ENCODE measurements at places on chromosomes 6 and 20. TPM values are rescaled to one million over a fixed set of nuclear protein-coding genes. Genes with fewer than 3 reads are reported as not detected.

- no peak overlapping the region for H3K27ac ChIP-seq
- no peaks in the 10 kb centered on the region for H3K36me3 ChIP-seq
- H3K4me3 ChIP-seq: no peak overlapping the region
- H3K27me3 ChIP-seq: no peaks in the 10 kb centered on the region
- no peak for DNase-seq
These were observed 68.4 kb upstream of the ELOVL5 start for GRCh38 chr6:53417141-53417540.

DNA sequence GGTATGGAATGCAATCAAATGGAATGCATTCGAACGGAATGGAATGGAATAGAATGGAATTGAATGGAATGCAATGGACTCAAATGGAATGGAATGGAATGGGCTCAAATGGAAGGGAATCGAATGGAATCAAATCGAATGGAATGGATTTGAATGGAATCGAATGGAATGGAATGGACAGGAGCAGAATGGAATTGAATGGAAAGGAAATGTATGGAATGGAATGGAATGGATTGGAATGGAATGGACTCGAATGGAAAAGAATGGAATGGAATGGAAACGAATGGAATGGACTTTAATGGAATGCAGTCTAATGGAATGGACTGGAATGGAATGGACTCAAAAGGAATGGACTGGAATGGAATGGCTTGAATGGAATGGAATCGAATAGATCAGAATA, 18.3 kb upstream of the DEFB115 start:
- H3K27ac ChIP-seq: no peak overlapping the region
- no peaks in the 10 kb centered on the region for H3K27me3 ChIP-seq
- H3K4me1 ChIP-seq: no peaks in the 10 kb centered on the region
- H3K4me3 ChIP-seq: no peak overlapping the region
- no peak for DNase-seq

DNA sequence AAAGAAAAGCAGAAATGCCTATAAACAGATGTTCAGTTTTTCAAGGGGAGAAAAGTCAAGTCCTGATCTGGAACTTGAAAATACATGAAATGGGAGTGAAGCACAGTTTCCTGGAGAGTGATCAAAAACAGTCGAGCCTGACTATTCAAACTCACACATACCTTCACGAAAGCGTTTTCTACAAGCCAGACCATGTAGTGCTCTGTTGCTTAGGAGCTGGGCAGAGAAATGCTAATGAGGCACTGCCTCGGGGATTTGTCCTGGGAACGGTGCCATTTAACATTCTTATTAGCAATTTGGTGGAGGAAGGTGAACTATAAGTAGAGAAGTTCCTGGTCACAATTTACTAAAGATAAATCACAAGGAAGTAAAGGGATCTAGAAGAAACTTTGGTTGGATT, 5.9 kb downstream of the NHSL1 start:
- peaks cover 49% of the 10 kb centered on the region for H3K4me1 ChIP-seq
- no peaks in the 10 kb centered on the region for H3K36me3 ChIP-seq
- peak overlapping the region; percentile 45 for H3K27ac ChIP-seq
- H3K27me3 ChIP-seq: no peaks in the 10 kb centered on the region
- H3K4me3 ChIP-seq: peak overlapping the region; percentile 55

GRCh38 chr6:33313105-33313708, 671 bp downstream of the TAPBP start:
- peaks cover 10% of the 10 kb centered on the region for H3K27me3 ChIP-seq
- peak overlapping the region; percentile 94 for H3K4me3 ChIP-seq
- DNase-seq: peak; percentile 47
- H3K36me3 ChIP-seq: no peaks in the 10 kb centered on the region

DNA sequence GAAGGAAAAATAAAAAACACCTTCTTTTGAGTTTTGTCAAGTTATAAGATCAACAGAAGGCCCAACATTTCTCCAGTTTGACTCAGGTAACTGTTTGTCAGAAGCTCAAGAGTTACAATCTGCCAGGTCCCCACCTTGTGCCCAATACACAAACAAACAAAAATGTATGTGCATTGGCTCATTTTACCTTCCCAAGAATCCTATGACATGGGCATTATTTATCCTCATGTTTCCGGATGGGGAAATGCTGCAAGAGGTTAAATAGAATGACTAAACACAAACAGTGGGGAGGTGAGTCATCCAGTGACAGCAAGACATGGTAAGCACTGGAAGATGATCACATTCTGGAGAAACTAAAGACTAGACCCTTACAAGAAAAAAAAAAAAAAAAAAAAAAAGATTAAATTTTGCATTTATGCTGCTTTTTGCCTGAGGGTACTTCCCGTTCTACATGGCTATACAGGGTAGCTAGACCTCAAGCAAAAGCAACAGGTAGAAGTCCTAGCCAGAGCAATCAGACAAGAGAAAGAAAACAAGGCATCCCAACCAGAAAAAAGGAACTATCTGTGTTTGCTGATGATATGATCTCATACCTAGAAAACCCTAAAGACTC, 23.6 kb upstream of the ANKRD60 start:
- no peaks in the 10 kb centered on the region for H3K27me3 ChIP-seq
- H3K4me3 ChIP-seq: no peak overlapping the region
- H3K27ac ChIP-seq: no peak overlapping the region
- H3K4me1 ChIP-seq: no peaks in the 10 kb centered on the region
- DNase-seq: no peak
- no peaks in the 10 kb centered on the region for H3K36me3 ChIP-seq

GRCh38 chr6:3516092-3516491, 59.2 kb upstream of the SLC22A23 start:
- no peak for DNase-seq
- no peak overlapping the region for H3K4me3 ChIP-seq

DNA sequence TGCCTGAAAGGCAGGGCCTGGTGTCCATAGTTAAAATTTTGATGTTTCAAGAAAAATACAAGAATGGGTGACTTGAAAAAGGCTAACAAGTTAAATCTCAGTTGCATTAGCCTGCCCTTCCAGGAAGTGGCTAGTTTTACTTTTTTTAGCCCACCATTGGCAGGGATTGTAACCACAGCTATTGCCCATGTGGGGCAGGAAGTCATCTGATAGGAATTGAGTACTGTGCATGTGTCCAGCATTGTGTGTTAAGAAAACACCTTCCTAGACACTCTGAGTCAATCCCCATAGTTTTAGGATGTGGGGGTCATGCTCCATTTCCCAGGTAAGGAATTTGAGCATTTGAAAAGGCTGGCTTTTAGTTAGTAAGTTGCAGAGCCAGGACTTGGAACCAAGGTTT, 26.9 kb downstream of the LYRM2 start:
- H3K4me3 ChIP-seq: no peak overlapping the region
- DNase-seq: no peak
- no peak overlapping the region for H3K27ac ChIP-seq
- no peaks in the 10 kb centered on the region for H3K36me3 ChIP-seq

Gene CST5
- total RNA-seq: not detected

- peak overlapping the region; percentile 57 for H3K4me3 ChIP-seq
- no peaks in the 10 kb centered on the region for H3K36me3 ChIP-seq
- H3K27ac ChIP-seq: peak overlapping the region; percentile 97
- peaks cover 8% of the 10 kb centered on the region for H3K27me3 ChIP-seq
- DNase-seq: no peak
- H3K4me1 ChIP-seq: peaks cover 67% of the 10 kb centered on the region
These were observed 39.2 kb downstream of the PREX1 start for GRCh38 chr20:48788486-48789072.

DNA sequence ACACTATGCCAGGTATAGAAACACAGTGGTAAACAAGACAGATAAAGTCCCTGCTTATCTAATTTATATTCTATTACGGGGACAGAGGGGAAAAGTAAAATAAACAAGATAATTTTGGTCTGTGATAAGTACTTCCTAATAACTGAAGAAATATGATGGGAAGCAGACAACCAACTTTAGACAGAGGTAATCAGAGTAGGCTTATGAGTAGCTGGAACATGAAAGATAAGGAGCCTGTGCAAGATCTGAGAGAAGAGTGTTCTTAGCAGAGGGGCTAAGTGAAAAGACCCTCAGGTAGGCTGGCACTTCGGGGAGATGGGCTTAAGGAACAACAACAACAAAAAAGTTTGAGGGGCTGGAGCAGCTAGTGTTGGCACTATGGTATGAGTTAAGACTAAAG, 4.1 kb downstream of the RNF8 start:
- no peak overlapping the region for H3K27ac ChIP-seq
- H3K36me3 ChIP-seq: no peaks in the 10 kb centered on the region
- no peak for DNase-seq
- H3K27me3 ChIP-seq: peaks cover 2% of the 10 kb centered on the region
- H3K4me1 ChIP-seq: peaks cover 14% of the 10 kb centered on the region

- no peaks in the 10 kb centered on the region for H3K4me1 ChIP-seq
- no peak overlapping the region for H3K4me3 ChIP-seq
- H3K36me3 ChIP-seq: no peaks in the 10 kb centered on the region
- DNase-seq: no peak
These were observed 490.4 kb upstream of the ADGRB3 start for GRCh38 chr6:68144667-68145066.

Gene PAQR8
- 2.7 TPM for total RNA-seq

All from glutamatergic neuron (in vitro differentiated cells).